ENCODE measurements at places on chromosomes 2 and 18.

GRCh38 chr2:237351796-237352195 lies 62.2 kb downstream of the COL6A3 start:
- no peak for DNase-seq

DNA sequence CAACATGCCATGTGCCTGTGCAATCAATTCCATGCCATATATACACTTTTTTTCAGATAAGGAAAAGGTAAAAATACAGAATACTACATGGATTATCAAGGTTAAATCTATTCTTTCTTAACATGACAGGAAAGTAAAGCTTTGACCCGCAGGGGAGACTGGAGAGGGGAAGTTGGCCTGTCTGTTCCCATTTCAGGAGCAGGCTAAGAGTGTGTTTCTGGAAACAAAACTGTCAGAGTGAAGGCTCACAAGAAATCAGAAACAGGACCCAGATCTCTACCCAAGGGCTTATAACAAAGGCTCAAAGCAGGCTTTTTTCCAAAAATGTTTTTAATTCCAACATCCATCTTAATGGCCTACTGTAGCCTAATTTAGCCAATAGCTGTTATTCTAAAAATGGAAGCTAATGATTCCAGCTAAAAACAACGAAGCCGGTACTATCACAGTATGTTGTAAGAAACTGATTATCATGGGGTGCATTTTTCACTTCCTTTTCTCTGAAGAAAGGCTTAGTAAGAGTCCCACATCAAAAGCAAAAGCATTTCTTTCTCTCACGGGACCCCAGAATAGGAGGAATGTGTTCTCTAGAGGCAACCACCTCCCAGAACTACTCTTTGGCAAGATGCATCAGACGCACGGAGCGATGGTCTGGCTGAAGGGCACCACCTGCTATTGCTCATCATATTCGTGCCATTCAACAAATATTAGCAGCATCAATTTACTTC lies 41.4 kb downstream of the FECH start:
- no peak for DNase-seq

DNA sequence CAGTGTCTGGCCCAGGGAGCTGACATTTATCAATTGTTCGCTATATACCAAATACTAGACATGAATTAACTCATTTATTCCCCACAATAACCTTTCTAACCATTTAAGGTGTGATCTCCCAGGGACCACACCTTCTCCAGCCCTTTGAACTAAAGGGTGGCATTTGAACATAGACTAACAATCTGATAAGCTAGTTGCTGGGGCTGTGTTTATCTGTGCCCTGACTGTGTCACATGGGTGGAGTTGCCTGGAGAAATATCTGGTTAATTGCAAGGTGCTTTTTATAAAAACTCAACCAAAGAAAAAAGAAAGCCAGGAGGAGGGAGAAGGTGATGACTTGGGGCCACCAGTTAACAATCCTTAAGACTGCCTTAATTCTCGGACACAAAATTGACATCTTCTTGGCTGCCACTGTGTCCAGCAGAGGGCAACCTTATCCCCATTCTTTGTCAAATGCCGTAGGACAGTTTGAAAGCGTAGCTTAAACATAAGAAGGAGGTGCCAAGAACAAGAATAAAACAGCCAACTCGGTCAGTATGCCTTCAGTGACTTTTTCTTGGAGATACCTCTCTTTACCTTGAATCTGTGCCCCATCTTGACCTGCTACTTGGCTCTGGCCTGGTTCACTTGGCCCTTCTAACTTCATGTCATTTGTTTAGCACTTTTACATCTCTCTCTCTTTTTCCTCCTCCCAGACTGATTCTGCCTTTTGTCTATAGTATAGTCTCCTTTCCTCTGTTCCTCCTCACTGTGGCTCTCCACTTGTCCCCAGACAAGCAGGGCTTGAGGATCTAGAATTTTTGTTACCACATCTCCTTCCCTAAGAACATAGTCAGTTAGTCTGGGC lies 183.4 kb downstream of the MYO3B start:
- no peak for DNase-seq

- DNase-seq = peak; percentile 8
Measured at GRCh38 chr2:121095257-121096080, 189.5 kb downstream of the TFCP2L1 start.

- DNase-seq = no peak
Measured at GRCh38 chr2:222825031-222825430, 35.8 kb upstream of the ACSL3 start.

GRCh38 chr2:20447437-20448245 lies 767 bp downstream of the RHOB start:
- no peak for DNase-seq

DNA sequence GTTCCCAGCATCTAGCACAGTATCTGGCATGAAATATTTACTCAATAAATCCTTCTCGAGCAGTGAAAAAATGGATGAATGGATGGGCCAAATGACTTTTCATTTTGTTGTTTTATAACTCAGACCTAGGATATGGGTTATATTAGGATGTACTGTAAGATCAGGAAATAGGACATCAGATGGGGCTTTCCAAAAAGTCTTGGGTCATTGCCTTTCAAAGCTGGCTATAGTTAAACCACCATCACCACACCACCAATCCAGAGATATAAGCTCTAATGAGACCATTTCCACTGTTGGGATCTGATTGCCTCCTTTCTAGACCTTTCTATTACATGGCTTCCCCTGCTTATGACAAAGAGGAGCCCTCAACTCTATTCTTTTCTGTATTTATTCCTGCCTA lies 525.0 kb upstream of the TCF4 start:
- no peak for DNase-seq

GRCh38 chr2:21021430-21021829 lies 22.4 kb downstream of the APOB start:
- DNase-seq = no peak

- DNase-seq = no peak
Measured at GRCh38 chr18:62388855-62389760, 64.0 kb downstream of the TNFRSF11A start.

- DNase-seq = no peak
Measured at GRCh38 chr2:2131075-2131789, 199.8 kb downstream of the MYT1L start.

GRCh38 chr2:178536037-178536436 lies 55.8 kb downstream of the PLEKHA3 start:
- DNase-seq = no peak

Data from AG09319 (cell line).